ENCODE measurements at places on chromosomes 2 and 18.

GRCh38 chr2:198657512-198658121 is 800.1 kb downstream of the SATB2 start:
- DNase-seq, result no peak

DNA sequence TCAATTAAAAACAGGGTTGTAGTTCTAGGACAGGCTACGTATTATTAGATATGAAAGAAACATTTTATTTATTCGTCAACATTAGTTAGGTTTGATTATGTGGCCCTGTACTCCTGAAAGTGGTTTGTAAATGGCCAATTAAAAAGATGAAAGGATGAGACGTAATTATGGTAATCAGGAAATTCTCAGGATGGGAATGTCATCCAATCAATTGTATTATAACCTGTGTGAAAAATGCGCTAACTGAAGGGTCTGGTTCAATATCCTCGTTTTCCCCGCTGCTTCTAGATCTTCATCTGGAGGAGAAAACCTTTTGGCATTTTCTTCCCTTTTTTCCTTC is 5.6 kb upstream of the C18orf32 start:
- no peak for DNase-seq

DNA sequence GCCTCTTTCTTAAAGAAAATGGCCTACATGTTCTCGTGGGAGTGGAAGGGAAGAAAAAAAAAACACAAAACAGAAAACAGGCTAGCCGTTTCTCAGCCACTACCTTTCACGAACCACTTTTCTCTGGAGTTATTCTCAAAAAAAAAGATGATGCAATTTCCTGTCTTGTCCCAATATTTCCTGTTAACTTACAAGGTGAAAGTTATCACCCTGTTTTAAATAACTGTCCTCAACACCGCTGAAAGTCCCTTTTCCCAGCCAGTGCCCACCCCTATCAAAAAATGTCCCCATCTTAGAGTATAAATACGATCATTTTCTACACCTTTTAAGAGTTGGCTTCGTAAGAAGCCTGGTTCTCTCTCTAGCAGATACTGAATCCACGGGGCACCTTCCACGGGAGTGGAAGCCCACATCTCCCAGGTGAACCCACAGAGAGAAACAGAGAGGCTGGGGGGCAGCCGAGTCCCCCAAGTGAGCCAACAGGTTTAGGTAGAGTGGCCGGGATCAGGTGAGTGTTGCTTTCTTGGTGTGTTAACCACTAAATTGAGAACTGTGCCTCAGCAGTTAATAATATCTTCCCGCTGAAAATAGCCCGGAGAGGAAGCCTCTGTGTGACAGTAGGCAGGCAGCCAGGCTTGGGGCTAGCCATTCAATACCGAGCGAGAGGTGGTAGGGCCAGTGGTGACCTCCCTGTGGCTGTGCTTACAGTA is 15.9 kb downstream of the SMAD7 start:
- DNase-seq, result no peak

DNA sequence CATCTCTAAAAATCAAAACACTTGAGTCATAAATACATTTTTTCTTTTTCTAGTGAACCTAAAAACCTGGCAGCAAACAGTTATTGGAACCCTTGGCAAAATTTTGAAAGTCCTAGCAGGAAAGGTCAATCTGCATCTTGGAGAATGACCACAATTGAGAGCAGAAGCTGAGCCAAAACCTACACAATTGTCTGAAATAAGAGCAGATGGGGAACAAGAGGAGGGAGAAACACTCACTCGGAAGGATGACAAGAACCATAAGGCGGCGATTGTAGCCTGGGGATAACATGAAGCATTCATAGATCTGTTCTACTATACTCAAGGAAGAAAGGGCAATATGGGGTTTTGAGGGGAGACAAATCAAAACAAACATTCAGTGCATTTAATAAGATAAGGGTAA is 117.0 kb downstream of the CHN1 start:
- DNase-seq, result no peak

- DNase-seq, result no peak
Observed at GRCh38 chr18:55462652-55463051, 125.3 kb downstream of the TCF4 start.

- no peak for DNase-seq
Observed at GRCh38 chr2:84701880-84702279, 179.0 kb downstream of the TRABD2A start.

All from stimulated activated CD8-positive, alpha-beta memory T cell treated with anti-CD3 and anti-CD28 coated beads, Interleukin-4, amount 100 ng/mL, for 4 hours (primary cell).